ENCODE measurements at places on chromosomes 16 and 17. TPM values are rescaled to one million over a fixed set of nuclear protein-coding genes. Genes with fewer than 3 reads are reported as not detected.

The C16orf74 gene
- total RNA-seq, result 0.29 TPM

The CCL4L2 gene
- total RNA-seq, result not detected

The MARF1 gene
- total RNA-seq, result 17.8 TPM

DNA sequence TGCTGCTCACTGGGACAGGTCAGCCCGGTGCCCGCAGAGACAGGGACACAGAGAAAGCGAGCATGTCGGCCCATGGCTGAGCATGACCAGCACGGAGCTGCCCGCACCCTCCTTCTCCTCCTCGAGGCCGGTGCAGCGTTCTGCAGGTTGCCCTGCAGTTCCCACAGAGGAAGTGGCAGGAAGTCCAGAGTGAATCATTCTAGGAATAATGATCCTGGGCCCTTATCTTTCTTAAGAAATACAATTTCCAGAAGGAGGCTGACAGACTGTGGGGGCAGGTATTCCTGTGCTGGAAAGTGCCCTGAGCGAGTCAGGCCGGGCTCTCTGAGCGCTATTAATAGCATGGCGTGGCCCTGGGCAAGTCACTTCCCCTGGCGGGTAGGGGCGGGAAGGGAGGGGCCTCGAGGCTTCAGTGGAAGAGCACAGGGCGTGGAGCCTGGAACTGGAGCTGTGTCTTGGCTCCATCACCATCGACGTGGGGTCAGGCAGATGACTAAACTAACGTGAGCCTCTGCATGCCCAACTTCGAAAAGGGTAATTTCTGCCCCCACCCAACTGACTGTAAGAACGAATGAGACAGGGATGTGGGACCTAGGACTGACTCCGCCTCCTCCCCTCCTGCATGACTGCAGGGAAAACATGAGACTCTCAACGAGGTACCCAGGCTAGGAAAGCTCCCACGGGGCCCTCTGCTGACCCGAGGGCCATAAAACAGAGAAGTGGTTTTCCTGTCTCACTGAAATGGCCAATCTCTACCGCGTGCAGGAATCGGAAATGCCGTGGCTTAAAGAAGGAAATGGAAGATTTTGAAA is 9.8 kb downstream of the TMEM204 start:
- no peak overlapping the region for H3K4me3 ChIP-seq
- H3K27me3 ChIP-seq, result no peaks in the 10 kb centered on the region
- H3K4me1 ChIP-seq, result peaks cover 15% of the 10 kb centered on the region
- DNase-seq, result peak; percentile 70
- no peak overlapping the region for H3K27ac ChIP-seq
- no peaks in the 10 kb centered on the region for H3K36me3 ChIP-seq

DNA sequence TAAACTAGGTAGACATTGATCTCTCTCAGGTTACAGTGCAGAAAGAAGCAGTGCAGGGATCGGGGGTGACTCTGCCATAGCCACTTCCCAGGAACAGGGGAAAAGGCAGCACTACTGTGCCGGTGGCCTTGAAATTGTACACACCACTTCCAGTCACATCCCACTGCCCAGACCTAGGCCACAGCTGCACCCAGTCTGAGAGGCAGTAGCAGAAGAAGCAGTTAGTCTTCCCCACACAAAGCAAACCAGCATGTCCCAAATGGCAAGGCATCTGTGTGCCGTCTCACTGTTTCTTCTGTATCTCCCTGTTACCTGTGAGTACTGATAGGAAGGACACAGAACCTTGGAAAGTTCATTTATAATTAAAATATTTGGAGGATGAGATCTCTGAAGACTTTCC is 47.0 kb downstream of the TMC6 start:
- no peaks in the 10 kb centered on the region for H3K4me1 ChIP-seq
- no peak overlapping the region for H3K27ac ChIP-seq
- no peak for DNase-seq
- H3K36me3 ChIP-seq, result peaks cover 66% of the 10 kb centered on the region

DNA sequence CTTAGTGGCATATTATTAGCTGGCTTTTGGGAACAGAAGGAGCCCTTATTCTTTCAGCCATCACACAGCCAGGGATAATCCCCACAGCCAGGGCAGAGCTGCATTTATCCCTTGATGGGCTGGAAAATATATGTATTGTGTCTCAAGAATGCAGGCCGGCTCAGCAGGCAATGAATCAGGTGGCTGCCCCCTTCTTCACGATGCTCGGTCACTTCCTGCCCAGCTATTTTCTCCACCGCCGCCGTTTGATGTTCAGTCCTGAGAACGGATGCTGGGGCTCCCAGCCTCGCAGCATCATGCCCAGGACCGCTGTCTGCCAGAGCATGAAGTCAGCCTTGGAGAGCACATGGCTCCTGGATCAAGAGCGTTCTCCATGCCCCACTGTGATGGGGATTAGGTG is 4.3 kb upstream of the MYH3 start:
- no peak overlapping the region for H3K27ac ChIP-seq
- H3K4me1 ChIP-seq, result no peaks in the 10 kb centered on the region
- H3K27me3 ChIP-seq, result no peaks in the 10 kb centered on the region
- no peaks in the 10 kb centered on the region for H3K36me3 ChIP-seq

DNA sequence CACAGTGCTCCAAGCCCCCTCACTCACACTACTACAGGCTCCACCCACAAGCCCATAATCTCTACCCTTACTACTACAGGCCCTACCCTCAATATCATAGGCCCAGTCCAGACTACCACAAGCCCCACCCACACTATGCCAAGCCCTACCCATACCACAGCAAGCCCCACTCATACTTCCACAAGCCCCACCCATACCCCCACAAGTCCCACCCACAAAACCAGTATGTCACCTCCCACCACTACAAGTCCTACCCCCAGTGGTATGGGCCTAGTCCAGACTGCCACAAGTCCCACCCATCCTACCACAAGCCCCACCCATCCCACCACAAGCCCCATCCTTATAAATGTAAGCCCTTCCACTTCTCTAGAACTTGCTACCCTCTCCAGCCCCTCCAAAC is 13.8 kb downstream of the RIPOR1 start:
- H3K27me3 ChIP-seq, result no peaks in the 10 kb centered on the region
- H3K36me3 ChIP-seq, result no peaks in the 10 kb centered on the region
- no peak overlapping the region for H3K4me3 ChIP-seq
- DNase-seq, result peak; percentile 45
- H3K4me1 ChIP-seq, result peaks cover 31% of the 10 kb centered on the region

DNA sequence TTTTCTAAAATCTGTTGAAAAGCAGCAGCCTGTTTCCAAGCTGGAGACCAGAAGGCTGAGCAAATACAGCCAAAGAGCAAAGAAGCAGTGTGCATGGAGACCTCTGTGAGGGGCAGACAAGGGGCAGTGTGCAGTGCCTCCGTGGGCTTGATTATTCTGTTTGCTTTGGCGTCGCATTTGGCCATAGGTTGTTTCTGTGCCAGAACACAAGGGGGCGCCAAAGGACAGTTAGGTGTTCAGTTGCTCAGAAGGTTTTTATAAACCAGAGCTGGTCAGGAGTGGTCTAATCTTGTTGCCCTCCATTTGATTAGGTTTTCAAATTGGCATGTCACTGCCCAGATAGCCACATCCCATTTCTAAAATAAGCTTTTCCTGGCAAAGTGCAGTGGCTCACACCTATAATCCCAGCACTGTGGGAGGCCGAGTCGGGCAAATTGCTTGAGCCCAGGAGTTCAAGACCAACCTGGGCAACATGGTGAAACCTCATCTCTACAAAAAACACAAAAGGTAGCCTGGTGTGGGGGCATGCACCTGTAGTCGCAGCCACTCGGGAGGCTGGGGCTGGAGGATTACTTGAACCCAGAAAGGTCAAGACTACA is 10.6 kb downstream of the MYH3 start:
- no peaks in the 10 kb centered on the region for H3K27me3 ChIP-seq
- no peak overlapping the region for H3K27ac ChIP-seq
- peak; percentile 62 for DNase-seq

DNA sequence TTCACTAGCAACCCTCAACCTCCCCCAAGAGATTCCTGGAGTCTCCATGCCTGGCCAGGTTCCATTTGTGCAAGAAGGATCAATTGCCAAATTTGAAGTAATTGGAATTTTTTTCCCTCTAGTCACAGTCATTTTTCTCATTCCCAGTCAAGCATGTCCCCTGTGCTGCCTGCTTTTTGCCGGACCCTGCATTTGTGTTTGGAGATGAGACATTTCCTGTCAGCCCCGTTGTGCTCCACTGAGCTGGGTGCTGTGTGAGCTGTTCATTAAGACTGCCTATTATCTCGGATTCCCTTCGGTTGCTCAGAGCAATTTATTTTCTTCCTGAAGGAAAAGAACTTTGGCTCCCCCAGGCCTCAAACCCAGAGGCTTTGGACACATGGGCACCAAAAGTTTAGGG is 201.0 kb upstream of the NLRP1 start:
- H3K27ac ChIP-seq, result no peak overlapping the region
- no peak for DNase-seq
- H3K4me1 ChIP-seq, result no peaks in the 10 kb centered on the region
- no peak overlapping the region for H3K4me3 ChIP-seq

- H3K27ac ChIP-seq, result no peak overlapping the region
- H3K4me1 ChIP-seq, result no peaks in the 10 kb centered on the region
- no peak overlapping the region for H3K4me3 ChIP-seq
- no peak for DNase-seq
- H3K36me3 ChIP-seq, result no peaks in the 10 kb centered on the region
Measured at GRCh38 chr17:61799812-61800484, 63.4 kb downstream of the BRIP1 start.

DNA sequence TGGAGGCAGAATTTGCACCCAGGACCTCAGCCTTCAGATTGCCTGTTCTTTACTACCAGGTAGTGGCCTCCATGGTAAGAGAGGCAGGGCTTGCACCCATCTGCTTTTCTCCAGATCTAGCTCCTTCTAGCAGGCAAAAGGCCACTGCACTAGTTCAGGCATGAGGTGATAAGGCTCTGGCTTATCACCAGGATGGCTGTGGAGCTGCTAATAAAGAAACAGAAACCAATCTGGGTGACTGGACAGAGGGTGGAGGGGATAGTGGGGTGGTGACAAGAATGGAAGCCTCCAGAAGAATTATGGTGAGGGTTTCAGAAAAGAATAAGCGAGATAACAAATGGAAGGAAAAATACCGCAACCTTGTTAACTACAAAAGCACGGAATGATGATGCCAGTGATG is 15.5 kb upstream of the SUPT4H1 start:
- H3K27me3 ChIP-seq, result no peaks in the 10 kb centered on the region
- no peak overlapping the region for H3K4me3 ChIP-seq
- no peak for DNase-seq
- H3K4me1 ChIP-seq, result peaks cover 38% of the 10 kb centered on the region
- H3K27ac ChIP-seq, result peak overlapping the region; percentile 21

The ASB16 gene
- 0.61 TPM for total RNA-seq

The SYT17 gene
- total RNA-seq, result 5.4 TPM

GRCh38 chr17:18004884-18005305 is 32.2 kb downstream of the DRC3 start:
- no peaks in the 10 kb centered on the region for H3K4me1 ChIP-seq
- no peak overlapping the region for H3K4me3 ChIP-seq
- DNase-seq, result no peak
- H3K27me3 ChIP-seq, result no peaks in the 10 kb centered on the region
- H3K36me3 ChIP-seq, result no peaks in the 10 kb centered on the region

GRCh38 chr16:17951378-17951777 is 385.2 kb downstream of the NPIPA8 start:
- no peak overlapping the region for H3K4me3 ChIP-seq
- H3K4me1 ChIP-seq, result no peaks in the 10 kb centered on the region
- no peaks in the 10 kb centered on the region for H3K36me3 ChIP-seq
- no peak for DNase-seq
- H3K27ac ChIP-seq, result no peak overlapping the region
- no peaks in the 10 kb centered on the region for H3K27me3 ChIP-seq

DNA sequence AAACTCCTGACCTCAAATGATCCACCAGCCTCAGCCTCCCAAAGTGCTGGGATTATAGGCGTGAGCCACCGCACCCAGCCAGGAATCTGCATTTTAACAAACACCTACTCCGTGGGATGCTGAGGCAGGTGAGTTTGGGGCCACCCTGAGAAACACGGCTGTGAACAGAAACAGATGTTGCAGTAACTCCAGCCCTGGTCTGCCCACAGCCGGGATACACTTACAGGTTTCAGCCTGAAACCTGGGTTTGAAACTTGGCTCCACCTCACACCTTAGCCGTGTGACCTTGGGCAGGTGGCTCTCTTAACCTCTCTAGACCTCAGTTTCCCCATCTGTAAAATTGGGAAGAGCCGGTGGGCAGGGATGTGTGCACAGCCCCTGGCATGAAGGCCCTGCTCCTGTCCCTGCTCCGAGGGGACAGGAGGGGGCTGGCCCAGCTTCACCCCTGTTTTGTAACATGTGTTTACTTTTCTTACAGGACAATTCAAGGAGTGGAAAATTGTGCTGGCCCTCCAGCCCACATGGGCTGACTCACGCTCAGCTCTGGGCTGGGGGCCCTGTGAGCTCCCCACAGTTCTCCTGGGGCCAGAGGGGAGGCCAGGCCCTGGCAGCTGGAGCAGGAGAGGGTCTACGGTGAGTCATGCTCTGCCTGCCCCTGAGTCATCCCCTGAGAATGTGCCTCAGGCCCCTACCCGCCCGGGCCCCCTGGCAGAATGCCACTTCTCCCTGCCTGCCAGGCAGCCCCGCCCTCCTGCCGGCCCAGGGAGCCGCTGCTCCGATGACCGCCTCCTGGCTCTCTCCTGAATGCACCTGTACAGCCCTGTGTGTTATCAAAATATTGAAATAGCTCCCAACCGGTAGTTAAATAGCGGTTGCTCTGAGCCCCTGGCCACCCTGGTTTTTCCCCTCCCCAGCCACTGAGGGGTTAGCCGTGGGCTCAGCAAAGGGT is 7.7 kb upstream of the PPL start:
- peak; percentile 96 for DNase-seq
- H3K27ac ChIP-seq, result peak overlapping the region; percentile 94
- H3K4me1 ChIP-seq, result peaks cover 38% of the 10 kb centered on the region
- no peaks in the 10 kb centered on the region for H3K36me3 ChIP-seq

DNA sequence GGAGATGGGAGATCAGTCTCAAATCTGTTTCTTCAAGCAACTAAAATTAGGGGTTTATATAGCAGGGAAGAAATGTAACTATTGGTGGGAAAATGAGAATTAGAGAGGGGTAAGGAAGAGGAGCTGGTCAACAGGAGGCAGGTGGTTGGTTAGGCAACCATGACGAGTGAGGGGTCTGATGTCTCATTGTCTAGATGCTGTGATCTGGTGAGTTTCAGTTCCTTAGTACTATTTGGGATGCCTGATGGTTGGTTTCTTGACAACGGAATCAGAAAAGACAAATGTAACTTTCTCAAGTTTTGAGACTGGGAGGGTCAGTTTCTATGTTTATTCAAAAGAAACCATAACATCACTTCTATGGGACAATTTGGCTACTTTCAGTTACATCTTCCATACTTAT is 415.3 kb upstream of the C16orf82 start:
- no peaks in the 10 kb centered on the region for H3K36me3 ChIP-seq
- no peak overlapping the region for H3K27ac ChIP-seq
- H3K4me1 ChIP-seq, result no peaks in the 10 kb centered on the region
- no peaks in the 10 kb centered on the region for H3K27me3 ChIP-seq
- DNase-seq, result no peak

DNA sequence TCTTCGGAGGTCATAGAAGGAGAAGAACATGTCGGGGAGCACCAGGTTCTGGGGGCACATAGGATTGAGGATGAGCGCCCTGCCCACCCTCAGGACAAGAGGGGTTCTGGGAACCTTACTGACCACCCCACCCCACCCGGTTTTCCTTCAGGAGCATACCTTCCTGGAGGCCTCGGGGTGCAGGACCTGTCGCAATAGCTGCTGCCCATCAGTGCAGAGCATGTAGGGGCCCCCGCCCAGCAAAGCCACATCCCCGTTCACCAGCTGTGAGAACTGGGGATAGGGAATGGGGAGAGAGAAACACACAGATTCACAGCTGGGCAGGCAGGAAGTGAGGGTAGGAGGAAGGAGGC is 2.1 kb downstream of the ESRP2 start:
- no peak overlapping the region for H3K27ac ChIP-seq
- no peaks in the 10 kb centered on the region for H3K36me3 ChIP-seq
- no peaks in the 10 kb centered on the region for H3K27me3 ChIP-seq

The CA10 gene
- not detected for total RNA-seq

Data from adrenal gland (tissue), 19 donors.